Endodermal cell (in vitro differentiated cells): ENCODE measurements at places on chromosomes 5 and 9.

DNA sequence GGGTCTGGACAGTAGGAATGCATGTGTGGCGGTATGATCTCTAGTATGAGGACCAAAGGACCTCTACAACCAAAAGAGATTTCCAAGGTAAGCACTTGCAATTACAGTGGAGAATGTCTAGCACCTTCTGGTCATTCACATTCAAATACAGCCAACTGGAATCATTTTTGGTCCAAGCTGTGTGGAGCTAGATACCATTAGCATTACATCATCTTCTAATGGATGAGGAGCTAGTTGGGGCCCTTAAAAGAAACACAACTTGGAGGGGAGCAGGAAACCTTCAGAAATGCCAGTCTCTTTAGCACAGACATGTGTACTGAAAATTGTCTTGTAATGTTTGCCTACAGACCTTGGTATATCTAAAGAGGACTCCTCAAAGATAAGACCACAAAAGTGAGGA lies 244.7 kb downstream of the BNC2 start:
- no peaks in the 10 kb centered on the region for H3K27me3 ChIP-seq
- H3K4me1 ChIP-seq: peaks cover 3% of the 10 kb centered on the region
- H3K4me3 ChIP-seq: no peak overlapping the region
- DNase-seq: no peak
- H3K36me3 ChIP-seq: no peaks in the 10 kb centered on the region

- H3K27ac ChIP-seq: no peak overlapping the region
- no peaks in the 10 kb centered on the region for H3K27me3 ChIP-seq
- no peak for DNase-seq
- no peak overlapping the region for H3K4me3 ChIP-seq
Measured at GRCh38 chr5:7539571-7539970, 143.6 kb downstream of the ADCY2 start.

GRCh38 chr5:42745856-42746255 lies 10.8 kb upstream of the CCDC152 start:
- H3K27me3 ChIP-seq: no peaks in the 10 kb centered on the region
- no peak overlapping the region for H3K4me3 ChIP-seq
- no peaks in the 10 kb centered on the region for H3K4me1 ChIP-seq
- H3K36me3 ChIP-seq: no peaks in the 10 kb centered on the region
- no peak overlapping the region for H3K27ac ChIP-seq

- H3K4me1 ChIP-seq: peaks cover 5% of the 10 kb centered on the region
- H3K27ac ChIP-seq: no peak overlapping the region
- no peaks in the 10 kb centered on the region for H3K27me3 ChIP-seq
- no peaks in the 10 kb centered on the region for H3K36me3 ChIP-seq
Measured at GRCh38 chr5:59543821-59544442, 349.6 kb downstream of the PDE4D start.
